Upper lobe of right lung (tissue), 1 donor: ENCODE measurements at places on chromosomes 11 and 22. TPM values are rescaled to one million over a fixed set of nuclear protein-coding genes. Genes with fewer than 3 reads are reported as not detected.

Gene PHOX2A
- total RNA-seq = not detected

DNA sequence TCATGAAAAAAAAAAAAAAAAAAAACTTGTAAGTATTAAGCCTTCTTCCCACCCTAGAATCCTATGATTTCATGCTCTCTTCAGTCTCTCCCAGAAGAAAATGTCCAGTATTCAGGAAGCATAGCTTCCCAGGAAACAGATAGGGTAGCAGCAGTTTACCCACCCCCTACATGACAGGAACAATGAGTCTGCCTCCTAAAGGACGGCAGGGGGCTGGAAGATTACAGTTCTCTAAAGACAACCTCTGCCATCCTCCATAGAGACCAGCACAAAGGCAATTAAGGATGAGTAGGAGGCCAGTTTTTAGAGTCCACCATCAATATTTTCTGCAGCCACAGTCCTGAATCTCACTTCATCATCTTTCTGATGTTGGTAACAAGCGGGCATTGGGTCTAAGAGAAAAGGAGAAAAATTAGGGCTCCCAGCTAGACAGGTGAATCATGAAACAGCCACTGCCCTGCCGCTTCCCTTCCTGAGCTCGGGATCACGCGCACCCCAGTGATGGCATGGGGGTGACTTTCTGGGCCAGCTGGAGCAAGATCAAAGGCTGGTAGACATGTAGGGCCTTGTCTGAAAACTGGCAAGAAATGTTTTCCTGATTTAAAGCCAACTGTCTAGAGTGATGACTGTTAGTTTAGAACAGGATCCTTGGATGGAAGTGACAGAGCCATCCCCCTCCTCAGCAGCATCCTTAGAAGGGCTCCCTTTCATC lies 322.8 kb downstream of the LARGE1 start:
- DNase-seq = no peak

Gene RAG2
- total RNA-seq = not detected

- no peak for DNase-seq
These were observed 39.6 kb upstream of the PLET1 start for GRCh38 chr11:112300094-112300786.

Gene OR56A1
- not detected for total RNA-seq

Gene TREH
- 0.46 TPM for total RNA-seq

- no peak for DNase-seq
These were observed 21.2 kb upstream of the TP53AIP1 start for GRCh38 chr11:128963744-128964325.

DNA sequence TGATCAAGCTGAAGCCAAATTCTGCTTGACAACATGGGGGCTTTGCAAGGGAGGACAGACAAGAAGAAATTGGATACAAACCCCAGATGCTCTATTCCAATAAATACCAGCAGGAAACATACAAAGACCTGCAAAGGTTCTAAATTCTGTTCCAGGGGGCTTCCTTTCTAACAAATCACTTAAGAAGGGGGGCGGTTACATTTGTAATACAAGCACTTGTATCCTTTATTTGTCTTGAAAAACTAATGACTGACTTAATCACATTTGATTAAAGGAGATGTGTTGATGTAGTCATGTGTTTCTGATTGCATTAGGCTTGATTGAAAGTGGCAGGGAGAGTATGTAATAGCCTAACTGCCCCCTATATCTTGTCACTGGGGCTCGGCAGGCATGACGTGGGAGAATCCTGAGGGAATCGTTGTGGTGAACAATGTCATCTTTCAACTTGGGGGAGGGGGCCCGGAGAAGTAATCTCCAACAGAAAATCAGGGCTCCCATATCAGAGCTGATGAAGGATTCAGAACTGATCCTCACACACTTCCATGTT lies 361.7 kb downstream of the INSC start:
- no peak for DNase-seq

DNA sequence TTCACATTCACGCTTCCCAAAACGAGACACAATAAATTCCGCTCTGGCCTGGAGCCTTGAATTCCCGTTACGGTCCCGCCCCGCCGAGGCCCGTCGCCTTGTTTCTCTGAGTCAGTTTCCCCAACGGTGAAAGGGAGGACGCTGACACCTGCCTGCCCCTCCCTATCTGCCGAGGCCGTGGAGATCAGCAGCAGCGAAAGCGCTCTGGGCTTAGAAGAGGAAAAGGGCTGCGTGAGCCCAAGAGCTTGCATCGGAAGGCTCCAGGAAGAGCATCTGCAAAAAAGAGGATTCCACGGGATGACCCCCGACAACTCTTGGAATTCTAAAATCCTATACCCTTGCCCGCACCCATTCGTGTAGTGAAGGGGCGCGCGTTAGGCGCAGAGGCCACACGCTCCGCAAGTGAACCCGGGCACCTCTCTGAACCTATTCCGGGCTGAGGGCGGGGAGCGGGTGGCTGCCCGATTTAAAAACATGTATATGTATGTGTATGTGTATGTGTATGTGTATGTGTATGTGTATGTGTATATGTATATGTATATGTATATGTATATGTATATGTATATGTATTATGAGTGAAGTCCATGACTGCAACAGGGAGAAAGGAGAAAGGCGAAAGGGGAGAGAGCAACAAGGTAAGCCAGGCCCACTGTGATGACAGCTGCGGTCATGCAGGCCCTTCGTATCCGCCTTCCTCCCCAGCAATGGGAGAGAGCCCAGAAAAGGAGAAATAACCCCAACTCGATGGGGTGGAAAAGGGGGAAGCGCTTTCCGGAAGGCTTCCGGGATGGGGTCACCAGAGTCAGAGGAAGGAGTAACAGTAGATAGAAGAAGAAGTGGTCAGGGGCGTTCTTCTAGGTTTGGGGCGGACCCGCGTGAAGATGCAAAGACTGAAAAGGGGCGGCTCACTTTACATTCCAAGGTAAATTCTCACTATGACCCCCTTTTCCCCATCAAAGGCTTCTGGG lies 948 bp upstream of the MRTFA start:
- peak; percentile 71 for DNase-seq

Gene GSTT2B
- 9.8 TPM for total RNA-seq

- no peak for DNase-seq
These were observed 65.6 kb downstream of the INSC start for GRCh38 chr11:15180212-15180792.

DNA sequence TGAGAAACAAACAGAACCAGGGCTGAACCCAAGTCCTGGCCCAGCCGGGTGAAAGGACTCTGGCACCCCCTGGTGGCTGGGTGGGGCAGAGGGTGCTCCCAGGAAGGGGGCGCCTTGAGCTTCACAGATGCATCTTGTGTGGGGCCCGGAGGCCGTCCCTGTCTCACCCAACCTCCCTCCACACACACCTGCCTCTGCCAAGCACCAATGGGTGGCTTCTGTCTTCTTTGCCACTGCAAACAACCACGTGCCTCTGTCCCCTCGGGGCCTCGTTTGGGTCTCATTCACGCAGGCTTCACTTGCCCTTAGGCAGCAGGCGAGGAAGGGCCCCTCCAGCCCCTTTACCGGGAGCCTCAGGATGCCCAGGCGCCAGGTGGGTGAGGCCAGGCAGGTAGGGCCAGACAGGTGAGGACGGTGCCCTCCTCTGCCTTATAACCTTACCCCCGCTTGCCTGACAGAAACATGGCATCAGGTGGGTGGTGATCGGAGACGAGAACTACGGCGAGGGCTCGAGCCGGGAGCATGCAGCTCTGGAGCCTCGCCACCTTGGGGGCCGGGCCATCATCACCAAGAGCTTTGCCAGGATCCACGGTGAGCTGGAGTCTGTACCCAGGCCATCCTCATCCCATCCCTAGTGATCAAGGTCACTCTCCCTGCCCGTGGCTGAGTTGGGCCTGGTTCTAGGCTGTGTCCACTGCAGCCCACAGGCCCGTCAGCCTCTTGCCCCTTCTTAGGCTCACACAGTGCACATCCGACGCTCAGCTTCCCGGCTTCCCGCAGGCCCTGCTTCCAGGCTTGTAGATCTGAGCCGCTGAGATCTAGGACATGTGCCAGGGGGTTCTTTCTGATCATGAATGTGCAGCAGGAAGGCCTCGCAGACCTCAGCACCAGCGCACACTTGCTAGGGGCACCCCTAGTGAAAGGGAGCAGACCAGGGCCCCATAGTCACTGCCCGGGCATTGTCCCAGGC lies 17.2 kb downstream of the POLR3H start:
- no peak for DNase-seq

Gene KIAA1671
- total RNA-seq = 46.7 TPM

Gene MPPED2
- total RNA-seq = 1.3 TPM

DNA sequence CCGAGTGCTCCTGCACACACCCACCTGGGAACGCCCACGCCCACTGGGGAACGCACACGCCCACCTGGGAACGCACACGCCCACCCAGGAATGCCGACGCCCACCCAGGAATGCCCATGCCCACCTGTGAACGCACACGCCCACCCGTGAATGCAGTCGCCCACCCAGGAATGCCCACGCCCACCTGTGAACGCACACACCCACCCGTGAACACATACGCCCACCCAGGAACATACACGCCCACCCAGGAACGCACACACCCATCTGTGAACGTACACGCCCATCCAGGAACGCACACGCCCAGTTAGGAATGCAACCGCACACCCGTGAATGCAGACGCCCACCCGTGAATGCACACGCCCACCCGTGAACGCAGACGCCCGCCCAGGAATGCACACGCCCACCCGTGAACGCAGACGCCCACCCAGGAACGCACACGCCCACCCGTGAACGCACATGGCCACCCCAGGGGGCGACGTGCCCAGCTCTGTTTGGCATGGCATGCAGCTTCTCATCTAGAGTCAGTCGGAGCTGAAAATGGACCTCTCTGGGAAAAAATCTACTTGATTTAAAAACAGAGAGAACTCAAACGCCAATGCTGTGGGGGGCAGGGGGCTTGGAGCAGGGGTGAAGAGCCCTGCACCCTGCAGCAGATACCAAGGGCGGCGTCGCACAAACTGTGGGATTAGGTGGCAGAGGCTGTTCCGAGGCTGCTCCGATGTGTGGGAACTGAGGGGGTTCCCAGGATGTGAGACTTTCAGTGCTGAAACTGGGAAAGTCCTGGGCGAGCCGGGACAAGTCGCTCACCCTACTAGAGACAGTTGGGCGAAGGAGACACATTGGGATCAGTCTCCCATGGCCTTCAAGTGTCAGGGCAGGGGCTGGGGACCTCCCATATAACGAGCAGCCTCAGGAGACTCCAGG lies 83.3 kb downstream of the MYEOV start:
- no peak for DNase-seq

- DNase-seq = no peak
These were observed 19.2 kb upstream of the MMP13 start for GRCh38 chr11:102974552-102975280.

DNA sequence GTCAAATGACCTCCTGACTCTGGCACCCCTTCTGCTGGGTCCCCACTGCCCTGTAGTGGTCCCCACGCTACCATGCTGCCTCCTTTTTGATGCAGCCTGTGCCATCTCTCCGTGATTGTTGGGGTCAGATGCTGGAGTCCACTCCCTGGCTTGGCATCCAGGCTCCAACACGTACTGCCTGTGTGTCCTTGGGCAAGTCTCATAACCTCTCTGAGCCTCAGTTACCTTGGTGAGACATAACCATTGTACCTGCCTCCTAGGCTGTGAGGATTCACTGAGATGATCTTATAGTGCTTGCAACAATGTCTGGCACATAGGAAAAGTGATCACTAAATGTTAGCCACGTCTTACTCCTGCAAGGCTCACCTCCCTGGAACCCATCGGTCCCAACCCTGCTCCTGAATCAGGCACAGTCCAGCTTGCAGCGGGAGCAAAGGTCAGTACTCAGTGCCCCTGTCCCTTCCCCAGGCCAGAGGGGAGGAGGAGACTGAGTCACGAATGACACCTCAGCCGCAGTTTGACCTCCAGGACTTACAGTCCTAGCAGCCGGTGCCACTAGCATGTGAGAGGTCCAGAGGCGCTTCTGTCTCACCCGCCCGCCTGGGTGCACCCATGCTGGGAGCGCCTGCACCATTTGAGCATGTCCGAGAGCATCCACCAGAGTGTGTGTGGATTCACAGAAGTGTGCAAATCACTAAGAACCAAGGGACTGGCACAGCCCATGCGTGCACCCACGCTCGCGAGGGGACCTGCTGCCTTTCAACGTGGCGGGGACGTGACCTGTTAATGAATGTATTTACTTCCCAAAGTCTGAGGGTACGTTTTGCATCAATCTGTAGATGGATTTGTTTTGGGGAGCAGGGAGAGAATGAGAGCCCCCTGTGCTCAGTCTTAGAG lies 3.0 kb upstream of the APOA4 start:
- DNase-seq = no peak
